NCI-H1694 treated with DMSO at 0.1 percent for 48 hours (cell line): ENCODE measurements at places on chromosomes 5 and 9.

DNA sequence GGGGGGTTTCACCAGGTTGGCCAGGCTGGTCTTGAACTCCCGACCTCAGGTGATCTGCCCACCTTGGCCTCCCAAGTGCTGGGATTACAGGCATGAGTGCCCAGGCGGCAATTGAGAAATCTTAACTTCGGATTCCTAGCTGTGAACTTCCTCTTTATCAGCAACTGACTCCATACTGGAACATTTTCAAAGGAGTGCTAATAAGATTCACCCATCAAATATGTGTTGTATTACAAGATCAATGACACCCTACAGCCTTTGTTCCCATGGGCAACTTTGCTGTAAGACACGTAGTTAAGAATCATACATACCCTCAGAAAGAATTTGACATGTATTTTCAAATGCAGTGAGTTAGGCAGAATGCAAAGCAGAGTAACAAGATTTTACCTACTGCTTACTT lies 23.1 kb upstream of the ACOT12 start:
- DNase-seq: no peak

- no peak for DNase-seq
These were observed 79.3 kb downstream of the TLE1 start for GRCh38 chr9:81609782-81610739.

GRCh38 chr5:153080940-153081339 lies 409.5 kb upstream of the GRIA1 start:
- DNase-seq: peak; percentile 11

GRCh38 chr9:100190339-100190738 lies 91.3 kb downstream of the INVS start:
- no peak for DNase-seq

DNA sequence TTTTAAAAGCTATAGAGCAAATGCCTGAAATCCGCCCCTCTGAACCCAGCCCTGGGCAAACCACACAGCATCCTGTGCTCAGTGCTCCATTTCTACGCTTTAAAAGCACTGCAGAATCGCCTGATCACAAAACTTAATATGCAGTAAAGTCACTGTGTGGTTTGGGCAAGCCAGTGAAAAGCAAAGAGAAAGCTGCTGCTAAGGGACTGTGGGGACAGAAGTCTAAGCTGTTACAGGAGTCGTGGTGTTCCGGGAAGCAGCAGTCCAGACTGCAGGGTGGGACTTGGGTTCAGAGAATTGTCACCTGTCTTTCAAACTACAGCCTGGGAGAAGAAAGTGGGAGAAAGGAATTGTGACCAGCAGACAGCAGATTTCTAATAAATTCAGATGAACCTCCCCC lies 8.2 kb downstream of the RAPGEF1 start:
- DNase-seq: no peak

DNA sequence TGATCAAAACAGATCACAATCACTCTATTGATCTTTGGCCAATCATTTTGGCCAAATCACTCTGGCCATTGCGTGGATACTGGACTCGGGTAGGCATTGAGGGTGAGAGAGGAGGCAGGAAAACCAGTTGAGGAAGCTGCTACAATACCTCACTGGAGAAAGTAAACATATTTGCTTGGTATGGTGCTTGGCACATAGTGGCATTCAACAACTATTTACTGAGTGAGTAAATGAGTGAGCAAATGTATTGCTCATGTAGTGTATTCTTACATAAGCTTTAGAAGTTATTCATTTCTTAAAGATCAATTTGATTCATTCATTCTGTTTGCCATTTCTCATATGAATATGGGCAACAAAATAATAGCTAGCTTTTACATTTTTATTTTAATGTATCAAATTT lies 4.0 kb upstream of the DEPDC1B start:
- no peak for DNase-seq

GRCh38 chr9:133581011-133581410 lies 28.2 kb downstream of the FAM163B start:
- DNase-seq: peak; percentile 47

GRCh38 chr9:129869585-129870501 lies 34.6 kb downstream of the USP20 start:
- no peak for DNase-seq

DNA sequence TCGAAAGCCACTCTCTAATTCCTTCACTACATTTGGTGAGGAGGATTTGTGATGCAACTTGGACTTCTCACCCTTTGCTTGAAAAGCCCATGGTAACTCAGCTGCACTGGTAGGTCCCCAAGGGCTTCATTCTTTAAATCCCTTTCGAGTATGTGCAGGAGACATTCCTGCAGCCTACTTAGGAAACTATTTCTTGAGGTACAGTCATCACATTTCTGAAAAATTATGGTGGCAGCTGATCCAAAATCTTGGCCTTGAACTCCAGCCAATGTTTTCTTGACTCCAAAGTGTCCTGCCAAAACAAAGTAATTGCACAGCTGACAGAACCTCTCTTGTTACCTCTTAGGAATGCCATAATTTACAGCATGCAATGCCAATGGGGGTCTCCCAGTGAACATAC lies 99.7 kb downstream of the NPR3 start:
- DNase-seq: no peak

- no peak for DNase-seq
These were observed 239.0 kb downstream of the PBX3 start for GRCh38 chr9:125985998-125986655.

GRCh38 chr9:124454296-124454695 lies 4.0 kb downstream of the ADGRD2 start:
- DNase-seq: no peak

DNA sequence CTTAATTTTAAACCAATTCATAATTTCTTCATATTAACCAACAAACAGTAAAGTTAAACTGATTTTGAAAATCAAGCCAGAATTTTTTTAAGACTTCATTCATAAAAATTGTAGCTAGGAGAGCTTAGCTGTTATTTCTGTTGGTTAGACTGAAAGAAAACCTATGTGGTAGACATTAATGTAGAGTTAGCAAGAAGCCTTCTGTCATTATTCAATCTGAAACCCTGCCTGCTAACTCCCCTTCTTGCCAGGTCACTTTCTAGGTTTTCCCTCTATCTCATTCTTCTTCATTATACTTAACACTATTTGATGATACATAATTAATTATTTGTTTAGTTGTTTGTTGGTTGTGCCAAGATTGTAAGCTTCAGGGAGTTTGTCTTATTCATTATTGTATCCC lies 304.3 kb upstream of the MEF2C start:
- DNase-seq: no peak

- no peak for DNase-seq
These were observed 170.8 kb upstream of the MSX2 start for GRCh38 chr5:174553556-174553955.

DNA sequence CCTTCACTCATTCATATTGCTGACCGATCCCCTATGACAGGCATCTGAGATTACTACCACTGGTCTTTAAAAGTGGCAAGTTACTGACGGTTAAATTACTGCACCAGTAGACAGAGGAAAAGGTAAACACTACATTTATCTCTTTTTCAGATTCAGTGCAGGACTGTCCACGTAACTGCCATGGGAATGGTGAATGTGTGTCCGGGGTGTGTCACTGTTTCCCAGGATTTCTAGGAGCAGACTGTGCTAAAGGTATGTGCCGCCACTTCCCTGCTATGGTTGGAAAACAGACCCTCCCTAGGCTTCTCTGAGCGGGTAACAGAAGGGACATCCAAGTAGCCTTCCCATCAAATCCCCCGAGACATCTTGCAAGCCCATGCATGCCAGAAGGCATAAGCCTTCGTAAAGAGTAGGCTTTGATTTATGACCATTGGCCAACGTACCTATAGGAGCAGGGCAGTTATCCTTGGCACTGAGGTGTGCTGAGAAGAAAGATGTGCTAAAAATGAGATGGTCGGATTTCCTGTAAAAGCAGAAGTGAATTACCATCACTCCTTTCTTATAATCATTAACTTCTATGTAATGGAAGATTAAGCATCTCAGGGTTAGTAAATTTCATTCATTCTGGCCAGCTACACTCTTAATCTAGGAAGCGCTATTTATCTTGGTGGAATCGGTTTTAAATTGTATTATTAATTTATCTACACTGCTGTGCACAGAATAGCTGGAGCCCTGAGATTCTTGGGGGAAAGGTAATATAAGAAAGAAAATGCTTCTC lies 193.4 kb upstream of the WWC1 start:
- DNase-seq: no peak

DNA sequence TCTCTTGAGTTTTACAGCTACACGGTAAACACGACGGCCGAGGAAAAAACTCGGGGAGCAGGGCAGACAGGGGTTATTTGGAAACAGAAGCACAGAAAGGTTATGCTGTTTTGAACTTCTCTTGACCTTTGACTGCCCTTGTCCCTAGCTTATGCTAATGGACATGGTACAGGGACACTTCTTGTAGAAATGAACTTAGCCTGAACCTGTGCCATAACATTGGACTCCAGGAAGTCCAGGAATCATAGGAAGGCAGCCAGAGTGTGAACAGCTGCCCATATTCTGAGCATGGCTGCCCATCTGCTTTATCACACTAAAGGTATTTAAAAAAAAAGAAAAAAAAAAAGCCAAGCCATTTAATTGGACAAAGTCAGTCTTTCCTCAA lies 46.1 kb downstream of the NR6A1 start:
- no peak for DNase-seq

GRCh38 chr5:140220032-140220697 lies 45.2 kb downstream of the CYSTM1 start:
- no peak for DNase-seq

DNA sequence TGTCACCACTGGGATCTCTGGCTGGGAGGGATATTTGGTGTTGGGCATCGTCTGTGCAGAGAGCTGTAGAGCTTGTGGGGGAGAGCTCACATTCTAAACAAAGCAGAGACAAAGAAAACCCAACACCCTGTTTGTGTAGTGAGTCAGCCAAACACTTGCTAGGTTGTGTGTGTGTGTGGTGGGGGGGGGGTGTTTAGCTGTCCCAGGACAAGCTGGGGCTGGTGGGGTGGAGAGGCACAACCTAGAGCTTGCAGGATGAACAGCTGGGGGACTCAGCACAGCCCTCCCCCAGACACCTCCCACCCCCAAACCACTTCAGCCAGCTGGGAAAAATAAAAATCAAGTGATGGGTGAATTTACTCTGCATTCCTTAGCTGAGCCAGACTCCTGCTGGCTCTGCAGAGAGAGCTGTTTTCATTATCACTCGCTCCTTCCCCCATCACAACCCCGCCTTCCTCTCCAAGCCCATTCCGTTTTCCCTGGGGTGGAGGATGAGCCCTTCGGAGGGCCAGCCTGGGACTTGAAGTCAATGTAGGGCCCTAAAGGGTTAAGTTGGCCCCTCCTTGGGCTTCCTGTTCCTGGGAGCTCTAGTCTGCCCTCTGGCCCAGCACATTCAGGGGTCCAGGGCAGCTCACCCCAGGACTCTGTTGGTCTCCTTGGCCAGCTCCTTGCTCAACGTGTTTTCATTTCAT lies 2.6 kb downstream of the OLFML2A start:
- no peak for DNase-seq

DNA sequence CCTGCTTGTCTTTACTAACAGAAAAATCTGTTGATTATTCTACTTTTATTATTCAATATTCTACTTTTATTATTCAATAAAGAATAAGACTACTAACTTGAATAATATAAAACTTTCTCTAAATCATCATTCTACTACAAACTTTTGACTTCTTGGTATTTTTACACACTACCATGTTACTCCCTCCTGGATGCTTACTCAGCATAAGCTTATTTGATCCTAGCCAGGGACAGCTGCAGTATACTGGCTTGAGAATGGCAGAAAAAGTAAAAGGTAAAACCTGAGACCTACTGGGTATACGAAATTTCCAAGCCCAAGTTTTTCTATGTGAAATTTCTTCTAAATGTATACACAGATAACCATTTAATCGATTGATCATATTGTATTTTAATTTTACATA lies 26.1 kb downstream of the PGGT1B start:
- no peak for DNase-seq

DNA sequence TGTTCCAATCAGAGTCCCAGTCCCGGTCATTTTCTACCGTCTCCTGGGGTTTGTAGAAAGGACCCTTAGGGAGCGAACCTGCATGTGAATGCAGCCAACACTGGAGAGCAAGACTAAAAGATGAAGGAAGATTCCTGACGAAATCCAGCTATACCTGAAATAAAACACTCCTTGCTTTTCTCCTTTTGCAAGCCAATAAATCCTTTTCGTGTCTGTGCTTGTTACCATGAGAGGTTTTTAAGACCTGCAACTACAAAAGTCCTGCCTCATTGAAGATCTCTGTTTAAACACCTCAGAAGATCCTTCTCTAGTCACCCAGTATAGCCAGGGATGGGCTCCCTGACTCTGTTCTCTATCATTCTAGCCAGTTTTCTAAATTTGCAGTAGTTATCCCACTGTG lies 10.0 kb upstream of the SLC34A1 start:
- DNase-seq: no peak

- DNase-seq: no peak
These were observed 12.6 kb downstream of the ZBTB5 start for GRCh38 chr9:37452611-37453010.

DNA sequence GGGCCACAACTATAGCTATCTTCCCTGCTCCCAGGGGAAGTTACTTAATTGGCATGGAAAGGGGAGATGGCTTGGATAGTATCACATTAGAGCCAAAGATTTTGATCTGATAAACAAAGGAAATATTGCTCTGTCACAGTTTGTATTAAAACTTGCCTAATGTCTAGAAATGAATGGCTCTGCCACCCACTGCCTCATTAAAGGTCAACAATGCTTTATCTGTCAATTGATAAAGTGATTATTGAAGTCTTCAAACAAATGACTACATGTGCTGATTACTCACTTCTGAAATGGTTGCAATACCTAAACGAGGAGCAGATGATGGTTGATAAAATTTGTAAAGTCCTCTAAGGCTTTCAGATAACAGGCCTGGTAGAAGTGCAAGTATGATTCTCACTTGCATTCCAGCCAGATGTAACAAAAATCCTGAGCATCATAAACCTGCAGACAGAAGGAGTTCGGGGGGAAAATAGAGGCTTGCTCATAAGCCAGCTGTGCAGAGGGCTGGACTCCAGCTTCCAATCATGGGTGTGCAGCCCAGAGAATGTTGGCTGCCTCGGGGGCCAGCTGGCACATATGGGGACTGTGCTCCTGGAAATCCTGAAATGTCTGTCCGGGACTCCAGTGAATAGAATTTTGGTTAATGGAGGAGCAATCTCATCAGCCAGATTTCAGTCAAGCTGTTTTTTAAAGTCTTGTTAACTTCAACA lies 200.5 kb upstream of the SLC27A6 start:
- no peak for DNase-seq

DNA sequence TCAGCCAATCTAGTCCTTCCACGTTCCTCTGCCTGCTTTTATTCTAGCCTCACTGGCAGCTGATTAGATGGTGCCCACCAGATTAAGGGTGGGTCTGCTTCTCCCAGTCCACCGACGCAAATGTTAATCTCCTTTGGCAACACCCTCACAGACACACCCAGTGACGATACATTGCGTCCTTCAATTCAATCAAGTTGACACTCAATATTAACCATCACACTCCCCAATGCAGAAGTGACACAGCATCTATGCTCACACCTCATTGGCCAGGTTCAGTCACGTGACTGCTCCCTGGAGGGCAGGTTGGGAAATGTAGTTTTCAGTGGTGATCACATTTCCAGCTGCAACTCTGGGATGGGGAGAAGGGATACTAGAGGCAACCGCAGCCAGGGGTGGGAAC lies 13.0 kb downstream of the SUSD3 start:
- no peak for DNase-seq
